ENCODE measurements at places on chromosomes 2 and 18.

GRCh38 chr2:151197184-151198108 is 64.2 kb downstream of the RBM43 start:
- DNase-seq: no peak

GRCh38 chr2:164617466-164617865 is 3.8 kb downstream of the GRB14 start:
- DNase-seq: no peak

DNA sequence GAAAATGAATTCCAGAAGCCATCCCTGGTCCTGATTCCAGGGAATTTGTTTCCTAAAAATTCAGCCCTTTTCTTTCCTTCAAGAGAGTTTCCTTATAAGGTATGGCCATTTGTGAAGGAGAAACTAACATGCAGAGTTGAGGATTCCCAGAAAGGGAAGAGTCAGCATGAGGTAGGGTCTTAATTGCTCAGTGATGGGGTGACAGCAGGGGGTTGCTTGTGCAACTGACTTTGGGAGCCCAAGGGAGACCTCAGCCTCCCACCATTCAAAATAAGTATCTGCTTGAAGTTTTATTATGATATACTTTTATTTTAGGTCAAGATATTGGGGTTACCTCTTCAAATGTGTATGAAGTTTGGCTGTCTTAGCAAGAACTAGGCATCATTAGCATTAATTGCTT is 74.9 kb upstream of the CELF4 start:
- DNase-seq: no peak

DNA sequence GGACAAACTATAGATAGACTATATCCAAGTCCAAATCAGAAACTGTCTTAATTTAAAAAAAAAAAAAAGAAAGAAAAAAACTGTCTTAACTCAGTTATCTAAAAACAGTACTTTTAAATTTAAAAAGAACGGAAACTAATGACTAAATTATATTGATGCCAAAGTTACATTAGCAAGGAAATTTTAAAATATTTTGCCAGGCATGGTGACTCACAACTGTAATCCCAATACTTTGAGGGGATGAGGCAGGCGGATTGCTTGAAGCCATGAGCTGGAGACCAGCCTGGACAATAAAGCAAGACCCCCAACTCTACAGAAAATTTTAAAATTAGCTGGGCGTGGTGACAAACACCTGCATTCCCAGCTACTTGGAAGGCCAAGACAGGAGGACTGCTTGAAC is 30.9 kb downstream of the MEMO1 start:
- DNase-seq: no peak

DNA sequence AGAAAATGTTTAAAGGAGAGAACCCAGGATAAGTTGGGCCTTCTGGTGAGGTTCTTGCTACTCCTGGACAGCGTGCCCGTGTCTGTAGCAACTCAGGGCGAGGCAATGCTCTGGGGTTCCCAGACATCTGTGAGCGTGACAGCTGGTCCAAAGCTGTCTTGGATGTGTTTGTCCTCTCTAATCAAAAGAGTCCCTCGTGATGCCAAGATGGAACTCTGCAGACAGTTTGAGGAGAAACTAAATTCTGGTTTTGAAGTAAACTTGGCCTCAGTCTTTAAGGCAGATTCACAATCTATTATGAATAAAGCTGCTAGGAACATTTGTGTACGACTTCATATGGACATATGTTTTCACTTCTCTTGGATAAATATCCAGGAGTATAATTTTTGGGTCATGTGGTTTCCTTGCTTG is 47.3 kb downstream of the TMEM17 start:
- DNase-seq: no peak

DNA sequence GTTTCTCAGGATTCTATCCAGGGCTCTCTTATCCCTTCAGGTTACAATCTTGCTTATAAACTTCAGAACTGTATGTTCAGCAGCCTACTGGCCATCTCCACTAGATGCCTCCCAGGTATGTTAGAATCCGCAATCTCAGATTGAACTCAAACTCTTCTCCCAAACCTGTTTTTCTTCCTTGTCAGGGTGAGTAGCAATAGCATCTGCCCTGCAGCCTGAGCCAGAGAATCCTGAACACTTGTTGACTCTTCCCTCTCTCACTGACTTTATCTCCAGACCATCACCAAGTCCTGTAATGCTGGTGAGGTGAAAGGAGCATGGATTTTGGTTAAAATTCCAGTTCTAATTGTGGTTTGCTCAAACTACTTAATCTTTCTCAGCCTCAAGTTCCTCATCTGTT is 82.6 kb upstream of the ALPP start:
- no peak for DNase-seq

DNA sequence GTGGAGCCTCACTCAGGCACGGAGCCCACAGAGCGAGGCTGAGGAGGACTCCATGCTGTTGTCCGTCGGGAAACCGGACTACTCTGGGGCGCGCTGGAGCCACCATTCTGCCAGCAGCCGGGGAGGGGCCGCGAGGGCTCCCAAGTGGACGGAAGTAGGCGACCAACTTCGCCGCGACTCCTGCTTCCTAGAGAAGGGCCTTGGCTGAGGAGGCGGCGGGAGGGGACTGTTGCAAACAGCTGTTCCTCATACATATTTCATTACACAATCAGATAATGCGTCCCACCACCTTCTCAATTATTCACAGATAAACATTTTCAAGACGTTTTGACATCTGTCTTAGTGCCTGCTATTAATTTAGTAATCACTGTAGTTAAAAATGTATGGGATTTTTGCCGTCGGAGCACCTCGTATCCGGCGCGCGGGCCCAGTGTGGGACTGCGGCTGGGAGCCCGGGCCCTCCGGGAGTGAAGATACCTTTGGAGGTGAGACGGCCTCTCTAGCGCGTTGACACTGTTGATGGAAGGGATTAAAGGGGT is 11.7 kb upstream of the SIX3 start:
- no peak for DNase-seq

GRCh38 chr2:15919716-15920434 is 20.5 kb upstream of the MYCN start:
- DNase-seq: no peak

DNA sequence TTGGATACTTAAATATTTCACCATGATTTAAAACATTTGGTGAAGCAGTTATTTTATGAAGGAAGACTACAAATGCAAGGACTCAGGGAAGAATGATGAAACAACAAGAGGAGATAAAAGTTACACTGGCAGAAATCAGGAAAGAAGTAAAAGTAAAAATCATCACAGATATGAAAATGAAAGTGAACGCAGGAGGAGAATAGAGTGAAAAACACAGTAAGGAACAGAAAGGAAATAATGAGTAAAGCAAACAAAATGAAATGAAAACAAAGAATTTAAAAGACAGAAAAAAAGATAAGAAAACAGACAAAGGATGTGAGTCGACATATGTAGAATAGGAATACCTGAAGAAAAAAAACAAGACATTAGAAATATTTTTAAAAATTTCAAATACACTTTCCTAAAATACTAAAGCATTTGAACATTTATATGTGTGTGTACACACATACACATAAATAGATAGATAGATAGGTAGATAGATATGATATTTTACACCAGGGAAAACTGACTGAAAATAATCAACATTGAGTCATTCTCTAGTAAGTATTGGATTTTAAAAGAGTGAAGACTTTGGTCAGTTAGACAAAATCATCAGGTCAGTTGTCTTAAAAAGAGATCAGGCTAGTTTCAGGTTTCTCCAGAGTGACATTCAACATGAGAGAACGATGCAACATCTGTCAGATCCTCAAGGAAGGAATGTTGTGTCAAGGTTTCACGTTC is 12.1 kb upstream of the KDSR start:
- DNase-seq: no peak

DNA sequence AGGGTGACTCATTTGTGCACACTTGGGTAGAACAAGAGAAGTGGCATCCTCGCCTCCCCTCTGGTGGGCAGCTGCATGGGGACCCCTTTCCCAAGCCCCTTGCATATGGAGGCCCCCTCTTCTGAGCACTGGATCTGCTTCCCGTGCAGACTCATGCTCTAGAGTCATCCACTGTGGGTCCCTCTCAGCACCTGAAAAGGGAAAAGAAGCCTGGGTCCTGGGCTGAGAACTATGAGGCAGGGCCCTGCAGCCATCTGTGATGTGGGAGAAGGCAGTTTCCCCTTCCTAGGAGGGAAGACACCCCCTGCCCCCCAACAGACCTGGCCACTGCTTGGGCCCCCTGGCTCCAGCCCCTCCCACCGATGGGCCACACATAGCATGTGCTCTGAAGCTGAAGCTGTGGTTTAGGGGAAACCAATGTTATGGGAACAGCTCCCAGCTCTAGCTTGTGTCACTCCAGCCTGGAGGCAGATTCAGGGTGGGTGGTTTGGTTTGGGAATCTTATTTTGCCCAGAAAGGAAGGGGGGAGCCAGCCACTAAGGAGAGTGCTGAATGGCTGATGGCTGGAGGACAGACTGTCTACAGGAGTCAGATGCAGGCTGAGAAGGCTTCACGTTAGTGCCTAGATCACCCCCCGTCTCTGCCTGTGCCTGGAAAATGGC is 172.8 kb downstream of the GLI2 start:
- DNase-seq: no peak

DNA sequence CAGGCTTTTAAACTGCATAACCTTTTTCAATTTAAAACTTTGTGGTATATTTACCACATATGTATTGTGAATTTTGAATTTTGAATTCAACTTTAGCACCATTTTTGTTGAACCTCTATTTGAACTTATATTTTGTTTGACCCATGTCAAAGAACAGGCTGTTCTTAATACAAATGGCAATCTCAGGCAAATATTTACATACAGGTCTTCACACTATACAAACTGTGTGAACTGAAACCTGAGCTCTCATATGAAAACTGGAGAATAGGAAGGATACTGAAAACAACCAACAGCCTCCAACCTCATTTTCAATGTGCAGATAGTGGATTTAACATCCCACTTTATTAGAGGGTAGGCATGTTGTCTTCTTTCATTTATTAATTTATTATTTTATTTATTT is 491.8 kb downstream of the KCNJ3 start:
- no peak for DNase-seq

DNA sequence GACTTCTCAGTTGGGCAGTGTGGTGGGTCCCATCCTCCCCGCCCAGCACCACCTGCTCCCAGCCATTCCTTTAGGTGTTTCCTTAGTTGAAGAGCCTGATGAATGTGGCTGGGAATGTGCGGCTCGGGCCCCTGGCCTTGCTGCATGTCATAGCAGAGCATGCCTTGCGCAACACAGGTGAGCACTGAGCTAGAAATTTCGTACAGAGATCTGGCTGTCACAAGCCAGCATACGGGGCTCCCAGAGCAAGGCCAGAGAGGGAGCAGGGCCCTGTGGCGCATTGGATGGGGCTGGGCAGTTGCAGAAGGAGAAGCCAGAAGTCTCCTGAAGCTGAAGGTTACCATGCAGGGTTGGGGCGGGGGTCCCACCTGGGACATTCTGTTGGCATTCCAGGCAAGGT is 129.7 kb downstream of the WDSUB1 start:
- no peak for DNase-seq

GRCh38 chr2:74890711-74891110 is 56.8 kb downstream of the HK2 start:
- DNase-seq: no peak

DNA sequence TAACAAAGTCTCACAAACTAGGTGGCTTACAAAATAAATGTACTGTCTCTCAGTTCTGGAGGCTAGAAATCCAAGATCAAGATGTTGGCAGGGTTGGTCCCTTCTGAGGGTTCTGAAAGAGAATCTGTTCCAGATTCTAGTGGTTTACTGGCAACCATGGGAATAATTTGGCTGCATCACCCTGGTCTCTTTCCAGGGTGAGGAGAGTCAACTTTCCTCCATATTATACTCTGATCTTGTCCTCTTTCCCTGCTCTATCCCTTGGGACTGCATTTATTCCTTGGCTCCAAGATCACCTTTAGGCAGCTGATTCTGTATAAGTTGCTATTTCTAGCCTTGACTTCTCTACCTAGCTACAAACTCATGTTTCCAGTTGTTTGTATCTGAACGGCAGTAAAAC is 35.2 kb downstream of the SLC40A1 start:
- DNase-seq: no peak

- DNase-seq: no peak
These were observed 235.0 kb downstream of the CAMKMT start for GRCh38 chr2:44596537-44597320.
